Pulmonary artery endothelial cell (primary cell): ENCODE measurements at places on chromosomes 5 and 9. TPM values are rescaled to one million over a fixed set of nuclear protein-coding genes. Genes with fewer than 3 reads are reported as not detected.

GRCh38 chr5:69485471-69485870, 7.1 kb upstream of the OCLN start:
- DNase-seq = no peak

TLE1 gene
- 42.4 and 54.5 TPM in 2 replicates for total RNA-seq

GPR151 gene
- 0.04 TPM in 1 of 2 replicates, not detected in the other for total RNA-seq

DNA sequence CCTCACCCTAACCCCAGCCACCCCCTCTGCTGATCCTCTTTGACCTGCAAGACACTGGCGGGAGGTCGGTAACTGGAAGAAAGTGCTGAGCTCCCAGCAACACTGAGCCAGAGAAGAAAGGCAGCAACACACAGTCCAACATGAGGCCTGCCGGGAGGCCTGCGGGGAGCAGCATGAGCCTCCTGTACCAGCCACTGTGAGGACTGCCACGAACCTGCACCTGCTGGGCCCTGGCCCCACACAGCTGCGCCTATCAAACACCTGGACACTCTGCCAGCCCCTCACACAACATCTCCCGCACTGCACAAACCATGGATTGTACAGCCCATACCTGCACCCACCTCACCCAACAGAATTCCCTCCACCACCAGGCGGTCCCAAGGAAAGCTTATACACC, 18.3 kb downstream of the CAMK2A start:
- DNase-seq = no peak

PCAT7 gene
- total RNA-seq = under 0.01 TPM in 1 of 2 replicates, not detected in the other

FAXDC2 gene
- 1.5 and 5.0 TPM in 2 replicates for total RNA-seq

- no peak for DNase-seq
These were observed 131.1 kb downstream of the PAX5 start for GRCh38 chr9:36902861-36903524.

GRCh38 chr9:107991581-107991980, 502.0 kb upstream of the KLF4 start:
- DNase-seq = no peak

- DNase-seq = no peak
These were observed 11.8 kb downstream of the DEPDC1B start for GRCh38 chr5:60687927-60688720.

- no peak for DNase-seq
These were observed 24.8 kb upstream of the CTNNAL1 start for GRCh38 chr9:109037946-109038715.

GRCh38 chr5:179991106-179991505, 80.5 kb downstream of the RNF130 start:
- DNase-seq = no peak

- no peak for DNase-seq
These were observed 50.5 kb upstream of the EXOC3 start for GRCh38 chr5:392431-392988.

SLC25A2 gene
- 0.13 and 0.32 TPM in 2 replicates for total RNA-seq

ABO gene
- not detected in 2 replicates for total RNA-seq

MAST4 gene
- total RNA-seq = 31.3 and 36.3 TPM in 2 replicates

DNA sequence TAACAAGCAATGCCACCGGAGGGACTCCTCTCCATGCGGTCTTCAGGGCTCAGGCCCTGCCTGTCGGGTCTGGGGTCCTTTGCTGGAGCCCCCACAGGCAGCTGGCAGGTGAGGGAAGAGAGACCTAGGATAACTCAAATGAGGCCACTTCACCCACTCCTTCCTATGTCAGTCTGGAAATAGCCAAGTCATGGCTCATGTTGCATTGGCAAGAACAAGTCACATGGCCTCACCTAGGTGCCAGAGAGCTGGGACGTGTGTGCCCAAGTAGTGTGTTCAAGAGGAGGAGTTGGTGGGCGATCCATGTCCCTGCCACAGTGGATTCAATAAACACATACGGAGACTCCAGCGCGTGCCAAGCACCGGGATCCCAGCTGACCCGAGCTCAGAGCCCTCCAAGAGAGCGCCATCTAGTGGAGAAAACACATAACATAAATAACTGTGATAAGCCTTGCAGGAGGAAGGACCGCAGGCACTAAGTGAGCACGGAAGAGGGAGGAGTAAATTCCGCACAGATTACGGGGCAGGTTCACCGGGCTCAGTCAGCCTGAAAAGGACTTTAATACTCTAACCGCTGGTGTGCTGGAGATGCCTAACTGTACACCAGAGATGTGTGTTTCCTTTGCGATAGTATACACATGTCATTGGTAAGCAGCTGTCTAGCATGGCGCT, 580.8 kb downstream of the CCDC171 start:
- DNase-seq = peak; percentile 10

HSPA5 gene
- 186 and 341 TPM in 2 replicates for total RNA-seq

SLC46A2 gene
- total RNA-seq = not detected in 2 replicates

CCL28 gene
- total RNA-seq = 0.85 and 1.1 TPM in 2 replicates

CXCL14 gene
- not detected in 2 replicates for total RNA-seq

DNA sequence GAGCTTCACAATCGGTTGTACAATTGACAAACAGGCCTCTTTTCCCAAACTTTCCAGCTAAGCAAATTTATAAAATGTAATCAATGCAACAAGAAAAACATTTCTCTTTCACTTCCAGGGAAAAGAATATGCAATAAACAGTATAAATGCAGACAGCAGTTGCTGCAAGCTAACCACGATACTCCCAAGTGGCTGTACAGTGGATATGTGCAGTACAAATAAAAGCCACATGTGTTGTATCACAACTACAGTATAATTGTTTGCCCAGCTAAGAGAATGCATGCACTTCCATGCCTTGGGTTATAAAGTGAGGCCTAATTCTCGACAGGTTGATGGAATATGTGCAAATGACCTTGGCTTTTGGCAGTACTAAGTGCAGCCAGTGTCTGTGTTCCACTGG, 16.7 kb upstream of the PDCL start:
- DNase-seq = no peak

GRCh38 chr9:86943201-86944113, 3.8 kb downstream of the GAS1 start:
- DNase-seq = no peak

PCDHB16 gene
- under 0.01 and 0.13 TPM in 2 replicates for total RNA-seq

DNA sequence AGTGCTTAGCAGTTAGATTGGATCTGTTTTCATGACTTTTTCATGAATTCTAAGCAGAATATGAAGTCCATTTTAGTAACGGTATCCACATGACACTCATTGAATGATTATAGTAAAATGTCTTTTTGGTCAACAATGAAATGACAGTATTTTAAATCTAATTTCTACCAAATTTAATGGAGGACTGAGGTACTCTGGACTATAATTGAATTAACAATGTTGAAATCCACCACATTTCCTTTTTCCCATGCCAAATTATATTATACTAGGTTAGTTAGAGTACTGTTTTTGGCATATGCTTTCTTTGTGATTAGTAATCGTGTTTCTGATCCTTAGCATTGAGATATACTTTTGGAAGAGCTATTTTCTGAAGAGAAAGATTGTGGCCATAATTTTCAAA, 40.6 kb downstream of the CDC42SE2 start:
- no peak for DNase-seq

DRD1 gene
- total RNA-seq = not detected in 2 replicates

DNA sequence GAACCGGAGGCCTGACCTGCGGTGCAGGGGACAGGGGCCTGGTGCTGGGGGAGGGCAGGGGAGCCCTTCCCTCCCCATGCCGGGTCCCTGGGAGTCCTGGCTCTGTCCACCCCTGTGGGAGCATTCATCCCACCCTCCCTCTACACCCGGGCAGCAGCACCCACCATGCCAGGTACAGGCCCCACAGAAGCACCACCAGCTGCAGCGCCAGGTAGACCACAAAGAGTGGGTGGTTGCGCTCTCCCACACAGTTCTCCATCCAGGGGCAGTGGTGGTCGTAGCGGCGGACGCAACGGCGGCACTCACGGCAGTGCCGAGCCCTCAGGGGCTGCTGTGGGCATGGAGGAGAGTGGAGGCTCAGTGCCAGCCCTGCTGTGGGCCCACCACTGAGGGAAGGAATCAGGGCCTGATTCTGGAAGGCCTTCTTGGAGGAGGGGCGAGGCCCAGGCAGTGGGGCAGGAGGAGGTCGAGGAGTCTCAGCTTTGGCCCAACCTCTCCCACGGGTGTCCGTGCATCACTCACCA, 2.4 kb downstream of the ZDHHC12 start:
- no peak for DNase-seq

GRCh38 chr9:504921-505740, 290.5 kb downstream of the DOCK8 start:
- no peak for DNase-seq

DNA sequence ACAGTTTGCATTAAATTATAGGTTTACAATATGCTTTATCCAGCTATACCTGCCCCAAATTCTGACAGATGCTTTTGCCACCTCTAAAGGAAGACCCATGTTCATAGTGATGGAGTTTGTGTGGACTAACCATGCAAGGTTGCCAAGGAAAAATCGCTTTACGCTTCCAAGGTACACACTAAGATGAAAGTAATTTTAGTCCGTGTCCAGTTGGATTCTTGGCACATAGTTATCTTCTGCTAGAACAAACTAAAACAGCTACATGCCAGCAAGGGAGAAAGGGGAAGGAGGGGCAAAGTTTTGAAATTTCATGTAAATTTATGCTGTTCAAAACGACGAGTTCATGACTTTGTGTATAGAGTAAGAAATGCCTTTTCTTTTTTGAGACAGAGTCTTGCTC, 41.0 kb downstream of the FXN start:
- DNase-seq = no peak

DNA sequence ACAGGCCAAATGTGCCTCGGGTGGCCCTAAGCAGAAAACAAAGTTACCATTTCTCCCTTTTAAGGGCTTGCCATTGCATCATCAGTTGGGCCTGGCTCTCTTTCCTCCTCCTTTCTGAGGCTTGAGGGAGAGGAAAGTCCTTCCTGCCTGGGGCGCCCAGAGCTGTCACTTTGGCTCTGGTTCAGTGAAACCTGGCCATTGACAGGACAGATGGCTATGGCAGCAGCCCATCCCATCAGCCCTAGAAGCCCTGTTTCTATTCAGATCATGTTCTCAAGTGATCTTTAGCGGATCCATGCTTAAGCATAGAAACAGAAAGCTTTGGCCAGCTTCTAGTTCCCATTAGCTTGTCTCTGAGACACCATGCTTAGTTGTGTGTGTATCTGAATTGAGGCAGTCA, 293.4 kb downstream of the YTHDC2 start:
- no peak for DNase-seq

GRCh38 chr9:89690334-89690912, 85.6 kb downstream of the GADD45G start:
- DNase-seq = no peak

GRCh38 chr9:127916720-127917581, at the start of gene ST6GALNAC4:
TSS of gene ST6GALNAC4 (minus strand) at chr9:127917041. CDS start at chr9:127916419, 622 bp downstream.
- DNase-seq = peak; percentile 62

C9orf50 gene
- total RNA-seq = not detected in 2 replicates

RNF130 gene
- total RNA-seq = 27.6 and 28.1 TPM in 2 replicates

ZNF622 gene
- 38.0 and 41.9 TPM in 2 replicates for total RNA-seq

GRCh38 chr9:114837923-114838322, 32.1 kb upstream of the TNFSF15 start:
- no peak for DNase-seq

GRCh38 chr5:1951165-1951816, 68.6 kb upstream of the IRX4 start:
- DNase-seq = no peak

- DNase-seq = peak; percentile 87
These were observed 106.1 kb upstream of the CPEB4 start for GRCh38 chr5:173781816-173782670.

DNA sequence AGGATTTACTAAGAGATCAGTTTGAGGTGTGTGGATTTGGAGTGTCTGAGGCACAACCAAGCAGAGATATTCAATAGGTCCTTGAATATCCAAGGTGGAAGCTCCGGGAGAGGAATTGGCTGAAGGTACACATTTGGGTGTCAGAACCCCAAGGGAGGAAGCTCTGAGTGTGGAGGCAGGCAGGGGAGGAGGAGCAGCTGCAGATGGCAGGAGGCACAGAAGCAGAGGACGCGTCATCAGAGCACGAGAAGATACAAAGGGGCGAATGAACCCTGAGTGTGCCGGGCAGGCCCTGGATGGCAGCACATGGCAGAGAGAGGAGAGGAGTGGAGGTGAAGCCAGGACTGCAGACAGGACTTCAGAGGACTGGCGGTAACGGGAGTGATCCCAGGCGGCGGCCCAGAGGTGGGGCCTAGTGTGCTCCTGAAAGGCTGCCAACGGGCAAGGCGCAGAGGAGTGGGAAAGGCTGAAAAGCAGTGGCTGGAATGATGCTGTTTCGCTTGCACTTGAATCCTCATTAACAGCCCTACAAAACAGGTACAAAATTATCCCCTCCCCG, 179.8 kb downstream of the FANCC start:
- DNase-seq = no peak

CWC27 gene
- total RNA-seq = 15.8 and 20.1 TPM in 2 replicates

ECM2 gene
- total RNA-seq = 0.13 and 0.18 TPM in 2 replicates

SAXO1 gene
- total RNA-seq = under 0.01 TPM in 1 of 2 replicates, not detected in the other

DNA sequence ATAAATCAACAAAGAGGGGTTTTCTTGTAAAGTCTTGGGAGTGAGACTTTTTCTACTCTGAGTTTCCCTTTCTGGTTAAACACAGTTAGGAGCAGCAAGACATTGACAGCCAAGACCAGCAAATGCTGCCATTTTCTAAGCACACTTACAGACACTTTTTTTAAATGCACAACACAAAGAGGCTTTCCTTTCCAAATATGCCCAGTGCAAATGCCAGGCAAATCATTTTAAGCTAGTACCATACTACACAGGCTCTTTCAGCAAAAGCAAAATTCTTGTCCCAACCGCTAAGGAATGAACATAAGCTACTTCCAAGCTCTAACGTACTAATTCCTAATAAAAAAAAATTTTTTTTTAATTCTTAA, 68.2 kb downstream of the DENND1A start:
- DNase-seq = no peak

DNA sequence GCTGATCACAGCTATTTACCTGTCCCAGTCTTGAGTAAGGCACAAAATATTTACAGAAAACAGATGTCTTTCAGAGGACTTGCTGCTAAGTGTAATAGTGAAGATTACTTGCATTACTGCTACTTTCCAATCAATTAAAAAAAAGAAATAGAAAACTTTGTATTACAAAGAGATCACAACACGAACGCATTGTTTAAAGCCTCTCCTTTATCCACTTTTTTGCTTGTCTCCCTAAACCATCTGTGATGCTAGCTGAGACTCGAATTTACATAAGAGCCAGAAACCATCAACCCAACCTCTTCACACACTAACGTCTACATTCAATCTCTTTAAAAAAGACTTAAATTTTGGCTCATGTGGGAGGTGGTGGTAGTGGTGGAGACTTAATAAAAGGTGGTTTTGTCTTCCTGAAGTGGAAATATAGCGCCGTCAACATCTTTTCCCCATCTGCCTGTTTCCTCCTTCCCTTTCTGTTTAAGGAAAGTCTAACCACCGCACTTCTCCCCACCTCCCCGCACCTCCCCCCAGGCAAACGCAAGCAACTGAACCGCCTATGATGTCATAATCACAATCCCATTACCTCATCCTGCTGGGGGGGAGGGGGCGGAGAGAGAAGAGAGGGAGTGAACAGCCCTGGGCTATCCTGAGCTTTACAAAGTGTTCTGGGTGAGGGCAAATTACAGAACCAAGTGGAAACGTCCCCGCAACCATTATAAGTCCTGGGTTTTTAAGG, 948 bp upstream of the FAM53C start:
- DNase-seq = peak; percentile 39

- no peak for DNase-seq
These were observed 79.3 kb downstream of the ST8SIA4 start for GRCh38 chr5:100823812-100824211.

BHMT2 gene
- 0.13 and 2.5 TPM in 2 replicates for total RNA-seq

- no peak for DNase-seq
These were observed 51.2 kb downstream of the FCHO2 start for GRCh38 chr5:73007051-73007450.

- no peak for DNase-seq
These were observed 1.6 kb downstream of the DMRT2 start for GRCh38 chr9:1051584-1052275.
